ENCODE measurements at places on chromosomes 1 and 21.

- DNase-seq, result no peak
These were observed 81.7 kb upstream of the ATP1B1 start for GRCh38 chr1:169024800-169025271.

DNA sequence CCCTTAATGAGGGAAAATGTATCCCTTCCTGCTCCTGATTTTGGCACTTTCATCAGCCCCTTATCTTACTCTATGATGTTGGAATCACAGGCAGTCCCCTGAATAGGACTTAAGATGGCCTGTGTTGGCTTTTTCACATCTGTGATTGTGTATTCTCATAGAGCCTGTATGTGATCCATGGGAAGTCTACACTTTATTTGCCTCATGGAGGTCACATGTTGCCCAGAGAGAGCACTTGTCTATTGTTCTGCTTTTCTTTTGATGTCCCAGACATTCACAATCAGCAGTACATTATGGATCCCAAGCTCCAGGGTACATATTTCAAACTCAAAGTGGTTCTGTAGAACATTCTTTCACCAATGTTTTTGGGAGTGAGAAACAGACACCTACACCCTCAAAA is 885.2 kb upstream of the ADGRL2 start:
- no peak for DNase-seq

DNA sequence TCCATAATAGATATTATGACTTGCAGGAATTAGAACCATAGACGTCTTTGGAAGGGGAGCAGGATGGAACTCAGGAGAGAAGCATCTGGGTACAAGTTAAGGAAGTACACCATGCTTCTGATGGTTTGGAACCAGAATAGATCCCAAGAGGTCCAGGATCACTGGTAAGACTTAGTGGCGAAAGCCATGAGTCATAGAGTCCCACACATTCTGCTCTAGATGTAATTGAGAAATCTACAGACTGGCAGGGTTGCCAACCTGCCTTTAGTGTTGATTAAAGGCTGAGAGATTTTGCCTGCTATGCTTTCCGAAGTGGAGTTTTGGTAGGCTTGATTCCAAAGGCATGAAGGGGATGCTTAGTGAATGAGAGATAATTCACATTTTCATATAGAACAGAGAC is 57.1 kb upstream of the C1orf87 start:
- no peak for DNase-seq

DNA sequence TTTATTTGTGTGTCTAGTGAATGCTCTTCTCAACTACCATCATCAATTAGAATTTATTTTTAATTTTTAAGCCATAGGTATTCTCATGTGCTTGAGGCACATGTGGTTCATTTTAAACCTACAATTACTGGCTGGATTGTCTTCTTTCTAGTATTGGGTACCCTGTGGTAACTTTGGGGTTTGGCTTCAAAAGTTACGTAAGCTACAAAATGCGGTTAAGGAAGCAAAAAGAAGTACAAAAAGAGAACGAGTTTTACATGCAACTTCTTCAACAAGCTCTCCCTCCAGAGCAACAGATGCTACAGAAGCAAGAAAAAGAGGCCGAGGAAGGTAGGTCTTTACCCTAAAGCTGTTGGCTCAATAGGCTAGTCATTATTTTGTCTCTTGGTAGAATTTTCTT is 25.8 kb downstream of the MACO1 start:
- DNase-seq, result no peak

DNA sequence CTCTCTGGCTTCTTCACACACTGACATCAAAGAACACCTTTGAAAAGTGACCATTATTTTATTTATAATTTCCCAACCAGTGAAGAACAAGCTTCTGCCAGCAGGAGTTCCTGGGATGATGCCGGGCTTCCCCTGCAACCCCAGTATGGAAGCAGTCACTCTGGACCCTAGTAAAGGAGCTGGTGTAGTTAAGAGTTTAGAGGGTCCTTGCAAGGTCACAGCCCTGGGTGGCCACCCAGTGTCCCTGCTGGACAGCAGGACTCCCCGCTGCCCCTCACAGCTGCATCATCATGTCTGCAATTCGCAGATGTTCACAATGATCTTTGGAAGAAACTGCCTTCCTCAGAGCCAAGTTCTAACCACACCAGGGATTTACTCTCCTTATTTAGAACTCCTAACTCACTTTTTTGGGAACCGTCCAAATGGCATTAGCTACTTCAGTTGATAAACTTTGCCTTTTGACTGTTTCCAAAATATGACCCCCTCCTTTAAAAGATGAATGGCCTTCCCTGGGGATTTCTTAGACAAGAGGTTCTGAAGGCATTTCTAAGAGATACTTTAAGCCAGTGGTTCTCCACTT is 90.6 kb downstream of the HIVEP3 start:
- DNase-seq, result no peak

DNA sequence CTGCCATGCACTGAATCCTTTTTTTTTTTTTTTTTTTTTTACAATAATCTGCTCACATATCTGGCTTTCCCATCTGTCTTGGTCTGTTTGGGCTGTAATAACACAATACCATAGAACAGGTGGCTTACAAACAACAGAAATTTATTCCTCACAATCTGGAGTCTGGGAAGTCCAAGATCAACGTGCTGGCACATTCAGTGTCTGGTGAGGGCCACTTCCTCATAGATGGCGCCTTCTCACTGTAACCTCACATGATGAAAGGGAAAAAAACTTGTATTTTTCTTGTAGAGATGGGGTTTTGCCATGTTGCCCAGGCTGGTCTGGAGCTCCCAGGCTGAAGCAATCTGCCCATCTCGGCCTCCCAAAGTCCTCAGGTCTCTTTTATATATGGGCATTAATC is 13.0 kb upstream of the PARP1 start:
- no peak for DNase-seq

DNA sequence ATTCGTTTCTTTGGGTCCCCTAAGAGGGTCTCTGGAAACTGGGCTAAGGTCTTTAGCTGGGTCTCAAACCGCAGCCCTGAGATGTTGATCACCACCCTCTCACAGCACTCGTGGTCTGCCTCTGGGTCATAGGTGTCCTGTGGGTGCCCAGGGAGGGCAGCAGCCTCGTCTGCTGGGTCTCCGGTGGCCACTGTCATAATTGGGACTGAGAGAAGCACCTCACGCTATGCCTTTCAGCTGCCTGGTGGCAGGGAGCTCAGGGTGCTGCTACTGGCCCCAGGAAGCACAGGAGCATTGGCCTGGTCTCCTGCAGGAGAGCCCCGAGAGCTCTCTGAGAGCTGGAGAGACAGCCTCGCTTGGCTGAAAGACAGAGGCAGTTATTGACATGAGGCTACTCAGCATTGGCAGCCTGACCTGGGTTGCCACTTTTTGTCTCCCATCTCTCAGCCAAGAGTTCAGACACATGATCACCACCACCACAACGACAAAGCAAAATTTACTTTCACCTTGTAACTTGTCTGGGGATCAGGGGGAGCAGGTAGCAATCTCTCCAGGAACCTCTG is 1.5 kb downstream of the KCNA2 start:
- DNase-seq, result no peak

DNA sequence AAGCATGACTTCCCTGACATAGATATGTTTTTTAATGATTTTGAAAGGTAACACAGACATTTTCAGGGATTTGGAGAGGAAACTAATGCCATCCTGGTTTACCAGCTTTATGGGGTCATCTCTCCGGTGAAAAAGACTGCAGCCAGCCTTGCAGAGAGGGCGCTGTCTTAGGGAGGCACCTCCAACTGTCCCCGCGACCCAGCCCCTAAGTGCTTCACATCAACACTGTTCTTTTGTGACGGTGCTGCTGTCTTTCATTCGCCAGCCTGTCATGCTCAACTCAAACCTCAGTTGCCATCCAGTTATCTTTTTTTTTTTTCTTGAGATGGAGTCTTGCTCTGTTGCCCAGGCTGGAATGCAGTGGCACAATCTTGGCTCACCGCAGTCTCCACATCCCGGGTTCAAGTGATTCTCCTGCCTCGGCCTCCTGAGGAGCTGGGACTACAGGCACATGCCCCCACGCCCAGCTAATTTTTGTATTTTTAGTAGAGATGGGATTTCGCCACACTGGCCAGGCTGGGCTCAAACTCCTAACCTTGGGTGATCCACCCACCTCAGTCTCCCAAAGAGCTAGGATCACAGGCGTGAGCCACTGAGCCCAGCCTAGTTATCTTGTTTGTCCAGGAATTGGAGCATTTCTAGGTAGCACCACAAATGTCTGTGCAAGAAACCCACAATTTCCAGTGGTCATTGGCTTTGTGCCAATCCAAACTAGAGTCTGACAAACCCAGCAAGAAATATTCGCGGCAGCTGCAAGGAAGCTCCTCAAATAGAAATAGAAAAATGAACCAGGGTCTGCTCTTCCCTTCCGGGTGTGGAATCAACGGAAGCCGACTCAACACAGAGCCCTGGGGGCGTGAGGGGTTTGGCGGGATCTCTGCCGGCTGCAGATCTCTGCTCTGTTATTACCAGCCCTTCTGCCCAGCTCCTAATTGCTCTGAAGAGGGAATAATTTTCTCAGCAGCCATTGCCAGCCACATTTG is 24.2 kb downstream of the PDE9A start:
- DNase-seq, result peak; percentile 19

DNA sequence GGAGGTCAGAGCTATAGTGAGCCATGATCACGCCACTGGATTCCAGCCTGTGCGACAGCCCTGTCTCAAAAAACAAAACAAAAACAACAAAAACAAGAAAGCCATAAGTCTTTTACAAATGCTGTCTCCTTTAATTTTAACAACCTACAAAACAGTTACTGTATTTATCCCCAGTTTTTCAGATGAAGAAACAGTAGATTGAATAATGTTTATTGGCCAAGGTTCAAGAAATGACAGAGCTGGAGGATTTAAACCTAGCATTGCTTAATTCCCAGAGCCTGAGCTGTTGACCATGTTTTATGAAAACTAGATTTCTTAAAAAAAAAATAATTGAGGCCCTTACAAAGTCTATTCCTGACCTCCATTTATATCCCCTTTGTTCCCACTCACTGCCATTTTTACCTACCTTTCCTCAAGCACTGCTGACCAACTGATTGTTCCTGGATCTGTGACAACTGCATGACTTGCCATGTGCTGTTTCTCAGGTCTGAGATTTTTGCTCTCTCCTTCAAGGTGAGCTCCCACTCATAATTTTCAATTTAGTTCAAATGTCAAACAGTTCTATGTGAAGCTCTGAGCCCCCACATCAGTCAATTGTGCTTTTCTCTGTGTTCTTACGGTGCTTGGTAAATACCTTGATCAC is 140.8 kb downstream of the CHRM3 start:
- no peak for DNase-seq

Data from skin of body (tissue), 3 donors.